ENCODE measurements at places on chromosomes 6 and 20.

GRCh38 chr20:41119614-41120561 lies 17.5 kb upstream of the PLCG1 start:
- DNase-seq, result no peak

- no peak for DNase-seq
Observed at GRCh38 chr6:31847276-31847978, 15.2 kb downstream of the NEU1 start.

DNA sequence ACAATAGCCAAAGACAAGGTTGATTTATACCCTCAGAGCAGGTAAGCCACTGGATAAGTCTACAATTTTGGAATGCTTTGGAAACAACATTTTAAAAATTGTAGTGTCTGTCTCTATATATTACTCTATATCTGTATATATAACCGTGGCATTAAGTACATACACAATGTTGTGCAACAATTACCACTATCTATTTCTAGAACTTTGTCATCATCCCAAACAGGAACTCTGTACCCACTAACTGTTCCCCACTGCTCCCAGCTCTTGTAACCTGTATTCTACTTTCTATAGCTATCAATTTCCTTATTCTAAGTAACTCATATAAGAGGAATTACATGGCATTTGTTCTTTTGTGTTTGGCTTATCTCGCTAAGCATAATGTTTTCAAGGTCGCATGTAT lies 78.2 kb upstream of the ASCC3 start:
- DNase-seq, result no peak

DNA sequence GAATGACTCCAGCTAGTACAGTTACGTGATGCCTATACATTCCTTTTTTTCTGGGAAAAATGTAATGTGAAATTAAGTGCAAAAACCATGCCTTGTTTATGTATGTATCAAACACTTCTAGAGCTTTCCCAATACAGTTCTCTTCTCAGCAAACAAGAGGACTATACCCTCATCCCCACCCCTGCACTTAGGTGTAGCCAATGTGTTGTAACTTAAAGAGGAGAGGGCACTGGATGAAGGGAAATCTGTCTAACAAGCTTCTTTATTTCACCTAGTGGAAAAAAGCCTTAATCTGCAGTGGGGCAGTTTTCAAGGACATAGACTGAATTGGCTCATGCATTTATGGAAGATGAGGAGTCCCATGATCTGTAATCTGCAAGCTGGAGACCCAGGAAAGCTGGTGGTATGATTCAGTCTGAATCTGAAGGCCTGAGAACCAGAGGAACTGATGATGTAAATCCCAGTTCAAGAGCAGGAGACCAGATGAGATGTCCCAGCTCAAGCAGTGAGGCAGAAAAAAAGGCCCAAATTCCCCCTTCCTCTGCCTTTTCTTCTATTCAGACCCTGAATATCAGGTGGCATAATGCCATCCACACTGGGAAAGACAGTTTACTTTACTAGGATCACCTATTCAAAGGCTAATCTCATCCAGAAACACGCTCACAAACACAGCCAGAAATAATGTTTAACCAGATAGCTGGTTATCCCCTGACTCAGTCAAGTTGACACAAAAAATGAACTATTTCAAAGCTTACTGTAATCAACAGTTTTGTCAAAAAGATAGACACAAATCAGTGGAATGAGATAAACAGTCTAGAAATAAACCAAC lies 25.8 kb upstream of the SLC17A3 start:
- no peak for DNase-seq

- no peak for DNase-seq
Observed at GRCh38 chr6:22357724-22358189, 60.9 kb upstream of the PRL start.

GRCh38 chr6:69487688-69488087 lies 309.1 kb downstream of the LMBRD1 start:
- DNase-seq, result no peak

GRCh38 chr6:45658958-45659357 lies 281.2 kb upstream of the SUPT3H start:
- no peak for DNase-seq

DNA sequence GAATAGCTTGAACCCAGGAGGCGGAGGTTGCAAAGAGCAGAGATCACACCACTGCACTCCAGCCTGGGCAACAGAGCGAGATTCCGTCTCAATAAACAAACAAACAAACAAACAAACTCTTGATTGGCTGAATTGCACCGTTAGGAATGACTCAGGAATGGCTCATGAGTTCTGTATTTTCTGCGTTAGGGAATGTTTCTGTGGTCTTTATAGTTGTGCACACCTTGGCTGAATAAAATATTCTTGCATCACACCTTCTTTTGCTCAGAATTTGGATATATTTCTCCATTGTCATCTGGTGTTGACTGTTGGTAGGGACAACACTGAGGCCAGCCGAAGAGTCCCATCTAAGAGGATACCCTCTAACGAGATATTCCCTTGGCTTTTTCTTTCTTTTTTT lies 19.6 kb upstream of the PI16 start:
- no peak for DNase-seq

GRCh38 chr6:130229645-130230044 lies 6.9 kb upstream of the SAMD3 start:
- DNase-seq, result no peak

DNA sequence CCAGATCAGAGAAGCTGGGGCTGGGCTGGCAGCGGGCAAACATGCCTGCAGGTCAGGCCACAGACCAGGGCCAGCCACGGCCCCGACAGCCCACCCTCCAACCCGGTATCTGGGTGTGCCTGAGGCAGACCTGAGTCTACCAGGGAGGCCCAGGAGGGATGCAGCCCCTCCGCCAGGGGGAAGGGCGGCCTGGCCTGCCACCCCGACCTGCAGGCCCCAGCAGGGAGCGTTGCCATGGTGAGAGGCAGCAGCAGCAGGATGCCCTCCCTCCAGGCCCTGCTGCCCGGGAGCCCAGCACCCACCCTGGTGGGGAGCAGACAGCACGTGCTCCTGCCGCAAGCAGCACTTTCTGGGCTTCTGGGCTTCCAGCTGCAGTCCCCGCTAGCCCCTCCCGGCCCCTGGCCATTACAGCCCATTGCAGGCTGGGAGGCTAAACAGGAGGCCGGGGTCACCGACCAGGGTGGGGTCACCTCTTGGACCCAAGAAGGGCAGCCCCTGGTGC lies 3.8 kb upstream of the EEF1A2 start:
- DNase-seq, result no peak

- no peak for DNase-seq
Observed at GRCh38 chr20:19875376-19876221, 117.5 kb downstream of the RIN2 start.

GRCh38 chr6:101800598-101800997 lies 407.1 kb downstream of the GRIK2 start:
- DNase-seq, result no peak

DNA sequence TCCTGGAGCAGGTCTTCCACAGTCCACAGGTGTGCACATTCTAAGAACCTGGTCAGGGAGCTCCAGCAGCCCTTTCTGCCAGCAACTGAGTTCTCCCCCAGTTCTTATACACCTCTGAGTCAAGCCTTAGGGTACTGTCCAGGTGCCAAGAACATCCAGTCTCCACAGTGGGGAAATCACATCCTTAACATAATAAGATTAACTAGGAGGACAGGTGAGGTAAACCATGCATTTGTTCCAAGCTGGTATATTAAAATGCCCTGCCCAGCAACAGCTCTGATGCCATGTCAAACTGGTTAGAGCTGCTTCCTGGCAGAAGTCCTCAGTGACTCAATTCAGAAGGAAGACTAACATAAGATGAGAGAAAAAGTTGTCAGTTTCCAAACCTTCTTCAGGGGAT lies 303.9 kb upstream of the SGK1 start:
- no peak for DNase-seq

DNA sequence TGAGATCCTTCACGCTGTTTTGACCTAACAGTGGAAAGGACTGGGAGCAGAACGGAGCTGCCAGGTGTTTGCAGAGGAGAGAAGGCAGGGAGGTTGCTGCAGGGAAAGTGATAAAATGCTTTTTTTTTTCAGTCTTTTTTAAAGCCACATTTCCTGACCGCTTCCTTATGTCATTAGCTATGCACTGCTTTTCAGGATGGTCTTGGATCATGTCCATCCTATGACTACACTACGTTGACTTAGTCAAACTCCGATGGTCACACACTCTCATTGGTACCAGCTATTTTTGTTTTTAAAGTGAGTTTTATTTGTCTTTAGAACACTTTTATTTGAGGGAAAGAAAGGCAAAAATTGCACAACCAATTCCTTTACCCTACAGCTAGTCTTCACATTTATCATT lies 89.2 kb upstream of the EXOC2 start:
- no peak for DNase-seq

DNA sequence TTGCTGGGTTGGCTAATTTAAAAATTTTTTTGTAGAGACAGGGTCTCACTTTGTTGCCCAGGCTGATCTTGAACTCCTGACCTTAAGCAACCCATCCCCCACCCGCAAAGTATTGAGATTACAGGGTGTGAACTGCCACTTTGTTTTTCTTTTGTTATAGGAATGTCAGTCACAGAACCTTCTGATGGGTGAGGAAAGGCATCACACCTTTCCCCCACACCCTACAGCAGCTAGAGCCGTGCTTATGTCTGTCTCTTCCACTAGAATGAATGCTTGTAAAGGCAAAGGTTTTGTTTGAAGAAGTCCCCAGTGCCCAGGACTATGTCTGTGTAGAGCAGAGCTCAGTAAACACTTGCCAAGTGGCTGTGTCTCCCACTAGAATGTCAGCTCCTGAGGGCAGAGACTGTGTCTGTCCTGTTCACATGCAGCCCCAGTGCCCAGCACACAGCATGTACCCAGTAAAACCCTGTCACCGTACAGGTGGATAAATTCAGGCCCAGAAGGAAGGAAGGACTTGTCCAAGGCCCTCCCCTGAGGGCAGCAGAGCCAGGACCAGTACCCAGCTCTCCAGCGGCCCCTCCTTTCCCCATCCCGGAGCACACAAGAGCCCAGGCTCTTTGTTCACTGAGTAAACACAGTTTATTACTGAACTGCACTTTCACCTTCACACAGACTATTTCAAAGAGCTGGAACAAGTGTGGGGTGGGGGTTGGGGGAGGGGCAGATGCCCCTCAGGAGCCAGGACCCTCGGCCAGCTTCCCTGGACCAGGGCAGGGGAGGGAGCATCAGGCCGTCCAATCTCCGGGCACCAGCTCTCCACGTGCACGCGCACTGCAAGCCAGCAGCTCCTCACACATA lies 26.4 kb downstream of the COX4I2 start:
- DNase-seq, result no peak

- no peak for DNase-seq
Observed at GRCh38 chr6:582370-582769, 74.5 kb downstream of the HUS1B start.

- no peak for DNase-seq
Observed at GRCh38 chr20:4637081-4637797, 84.5 kb upstream of the PRND start.

GRCh38 chr20:20666359-20666758 lies 46.1 kb downstream of the RALGAPA2 start:
- DNase-seq, result no peak

- no peak for DNase-seq
Observed at GRCh38 chr20:3367089-3367488, 40.4 kb downstream of the DNAAF9 start.

- no peak for DNase-seq
Observed at GRCh38 chr20:78338-78737, 9.1 kb upstream of the DEFB125 start.

DNA sequence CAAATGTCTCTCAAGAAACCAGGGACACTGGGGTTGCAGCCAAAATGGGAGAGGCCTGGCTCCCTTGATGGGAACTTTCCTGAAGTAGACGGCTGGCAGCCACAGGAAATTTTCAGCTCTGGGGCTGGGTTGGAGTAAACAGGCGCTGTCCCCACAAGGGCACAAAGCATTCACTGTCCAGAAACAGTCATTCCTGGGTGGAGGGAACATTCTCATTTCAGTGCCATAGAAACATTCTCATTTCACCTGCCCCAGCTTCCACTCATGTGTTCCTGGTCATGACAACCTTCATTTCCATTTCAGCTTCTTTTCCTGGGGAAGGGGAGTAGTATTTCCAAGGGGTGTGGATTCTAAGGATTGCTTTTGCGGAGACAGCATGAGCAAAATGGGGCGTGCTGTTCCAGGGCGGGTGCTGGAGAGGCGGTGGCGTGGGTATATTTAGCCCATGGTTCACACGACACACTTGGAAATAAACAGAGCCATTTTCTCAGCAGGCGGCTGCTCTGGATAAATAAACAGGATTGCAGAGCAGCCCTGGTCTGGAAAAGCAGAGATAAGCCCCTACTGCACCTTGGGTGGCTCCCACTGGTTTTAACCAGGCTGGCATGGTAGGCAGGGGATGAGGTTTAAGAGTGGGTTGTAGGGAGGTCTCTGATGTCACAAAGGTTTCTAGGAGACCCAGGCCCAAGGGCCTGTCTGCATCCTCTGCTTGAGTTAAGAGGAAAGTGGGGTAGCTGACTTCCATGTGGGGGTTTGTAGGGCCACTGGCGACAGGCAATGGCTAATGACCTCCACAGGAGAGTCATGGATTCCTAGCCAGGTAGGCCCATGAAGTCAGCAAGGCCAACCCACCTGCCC lies 32.9 kb downstream of the COX4I2 start:
- DNase-seq, result peak; percentile 83

GRCh38 chr6:131758920-131759319 lies 48.1 kb upstream of the CTAGE9 start:
- DNase-seq, result no peak

DNA sequence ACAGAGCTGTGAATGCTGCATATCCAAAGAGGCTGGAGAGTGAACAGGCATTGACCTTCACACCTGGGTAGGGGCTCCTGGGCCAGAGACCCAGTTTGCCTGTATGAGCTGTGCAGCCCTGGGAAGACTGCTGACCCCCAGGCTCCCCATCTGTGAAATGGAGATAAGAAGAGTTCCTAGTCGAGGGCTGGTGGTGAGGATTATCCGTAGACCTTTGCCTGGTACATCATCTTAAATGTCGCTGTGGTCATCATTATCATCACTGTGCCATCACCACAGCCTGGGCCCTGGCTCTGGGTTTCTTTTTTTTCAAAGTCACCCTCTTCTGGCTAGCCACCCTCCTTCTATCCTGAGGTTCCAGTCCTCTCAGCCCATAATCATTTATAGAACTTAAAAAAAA lies 12.0 kb downstream of the AGPAT4 start:
- no peak for DNase-seq

GRCh38 chr6:122734529-122735395 lies 44.8 kb upstream of the FABP7 start:
- no peak for DNase-seq

DNA sequence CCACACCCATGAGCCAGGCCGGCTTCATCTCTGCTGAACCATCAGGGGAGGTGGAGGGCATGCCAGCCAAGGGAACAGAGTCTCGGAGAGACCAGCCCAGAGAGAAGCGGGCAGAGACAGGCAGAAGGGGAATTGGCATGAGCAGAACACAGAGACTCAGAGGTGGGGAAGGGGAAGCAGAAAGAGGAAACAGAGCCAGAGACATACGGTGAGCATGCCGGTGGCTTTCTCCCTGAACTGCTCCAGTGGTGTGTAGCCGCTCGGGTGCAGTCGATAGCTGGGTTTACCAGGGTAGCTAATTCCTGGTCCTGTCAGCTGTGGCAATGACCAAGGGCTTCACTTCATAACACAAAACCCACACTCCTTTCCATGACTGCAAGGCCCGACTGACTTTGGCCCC lies 83.6 kb upstream of the CCDC167 start:
- DNase-seq, result no peak

GRCh38 chr6:121354764-121355163 lies 20.5 kb upstream of the TBC1D32 start:
- no peak for DNase-seq

Data from C1 segment of cervical spinal cord (tissue), 14 donors.